ENCODE measurements at places on chromosomes 5 and 9.
A peak's percentile ranks its signal among the peaks of the same experiment; 100 is the strongest.

GRCh38 chr5:69293882-69294281 lies 38.7 kb downstream of the CCDC125 start:
- DNase-seq, result no peak

- DNase-seq, result no peak
Observed at GRCh38 chr5:6419340-6419852, 29.3 kb upstream of the UBE2QL1 start.

GRCh38 chr9:72843520-72844439 lies 109.1 kb downstream of the ALDH1A1 start:
- no peak for DNase-seq

DNA sequence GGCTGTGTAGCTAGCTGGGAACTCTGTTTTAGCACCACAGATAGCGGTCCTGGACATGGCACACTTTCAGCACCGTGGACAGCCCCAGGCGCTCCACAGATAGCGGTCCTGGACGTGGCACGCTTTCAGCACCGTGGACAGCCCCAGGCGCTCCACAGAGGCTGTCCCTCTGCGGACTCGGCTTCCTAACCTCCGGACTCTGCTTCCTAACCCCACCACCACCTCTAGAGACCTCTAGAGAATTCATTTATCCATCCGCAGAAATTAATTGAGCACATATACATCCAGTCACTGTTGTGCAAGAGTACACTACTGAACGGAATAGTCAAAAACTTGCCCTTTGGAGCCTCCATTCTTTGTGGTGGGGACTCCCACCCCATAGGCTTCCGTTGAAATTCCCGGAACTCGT lies 27.4 kb downstream of the UNC5A start:
- peak; percentile 85 for DNase-seq

DNA sequence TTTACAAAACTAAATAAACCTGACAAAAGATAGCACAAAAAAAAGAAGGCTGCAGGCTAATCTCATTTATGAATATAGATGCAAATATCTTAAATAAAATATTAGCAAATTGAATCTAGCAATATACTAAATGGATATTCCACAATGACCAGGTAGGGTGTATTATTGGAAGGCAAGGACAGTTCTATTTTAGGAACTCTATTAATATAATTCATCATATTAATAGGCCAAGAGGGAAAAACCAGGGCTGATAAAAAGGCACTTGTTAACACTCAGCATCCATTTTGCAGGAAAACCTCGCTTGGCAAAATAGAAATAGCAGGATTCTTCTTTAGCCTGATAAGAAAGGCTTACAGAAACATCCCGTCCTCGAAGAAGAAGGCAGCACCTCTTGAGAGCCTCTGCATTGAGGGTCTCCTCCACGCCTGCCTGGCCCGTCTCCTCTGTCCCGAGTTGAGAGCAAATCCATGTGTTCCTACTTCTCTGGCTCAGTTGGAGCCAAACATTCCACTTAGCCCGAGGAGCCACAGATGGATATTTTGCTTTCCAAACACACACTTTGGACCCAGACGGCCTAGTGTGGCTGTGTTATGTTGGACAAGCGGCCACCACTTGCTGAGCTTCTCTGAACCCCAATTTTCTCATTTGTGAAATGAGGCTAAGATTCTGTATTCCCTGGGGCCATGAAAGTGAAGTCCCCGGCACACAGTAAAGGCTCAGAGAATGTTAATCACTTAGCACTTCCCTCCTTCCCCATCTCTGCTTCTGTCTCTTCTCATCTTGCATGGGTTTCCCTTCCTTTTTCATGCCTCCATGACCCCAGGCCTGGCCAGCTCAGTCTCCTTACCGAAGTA lies 181.8 kb upstream of the MVB12B start:
- DNase-seq, result no peak
